ENCODE measurements at places on chromosomes 3 and 15.
A peak's percentile ranks its signal among the peaks of the same experiment; 100 is the strongest.

DNA sequence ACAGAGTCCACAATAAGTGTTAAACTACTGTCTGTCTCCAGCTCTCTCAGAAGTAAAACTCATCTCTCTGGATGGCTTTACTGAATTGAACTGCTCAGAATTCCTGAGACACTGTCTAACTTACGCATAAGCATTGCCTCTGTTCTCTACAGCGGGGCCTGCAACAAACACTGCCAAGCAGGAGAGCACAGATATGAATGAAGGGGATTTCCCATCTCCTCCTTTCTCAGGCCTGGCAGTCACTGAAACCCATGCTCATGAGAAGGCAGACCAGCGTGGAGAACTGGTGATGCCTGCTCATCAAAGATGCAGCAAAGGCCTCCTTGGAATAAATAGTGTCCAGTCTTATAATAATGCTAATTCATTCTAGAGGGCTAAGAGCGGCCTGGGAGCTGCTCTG is 10.3 kb downstream of the RASGRP1 start:
- DNase-seq = no peak

DNA sequence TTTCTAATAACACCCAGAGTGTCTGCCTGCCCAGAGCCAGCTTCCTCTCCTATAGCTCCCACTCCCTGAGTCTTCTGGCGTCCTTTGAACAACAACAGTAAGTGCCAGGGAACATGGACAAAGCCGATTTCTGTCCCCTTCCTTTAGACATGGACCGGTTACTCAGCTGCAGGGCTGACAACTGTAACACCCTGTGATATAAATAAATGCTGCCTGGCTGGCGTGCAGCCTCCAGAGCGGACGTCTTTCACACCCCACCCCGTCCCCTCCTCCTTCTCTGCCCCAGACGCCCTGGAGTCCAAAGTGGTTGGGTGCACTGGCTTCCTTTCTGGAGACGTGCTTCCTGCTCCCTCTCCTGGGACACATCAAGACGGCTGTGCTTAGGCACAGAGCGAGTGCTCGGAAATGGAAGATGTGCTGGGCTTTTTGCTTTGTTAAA is 281.9 kb upstream of the LRRFIP2 start:
- peak; percentile 11 for DNase-seq

- DNase-seq = no peak
Measured at GRCh38 chr3:33115024-33115768, 1.4 kb downstream of the CRTAP start.

DNA sequence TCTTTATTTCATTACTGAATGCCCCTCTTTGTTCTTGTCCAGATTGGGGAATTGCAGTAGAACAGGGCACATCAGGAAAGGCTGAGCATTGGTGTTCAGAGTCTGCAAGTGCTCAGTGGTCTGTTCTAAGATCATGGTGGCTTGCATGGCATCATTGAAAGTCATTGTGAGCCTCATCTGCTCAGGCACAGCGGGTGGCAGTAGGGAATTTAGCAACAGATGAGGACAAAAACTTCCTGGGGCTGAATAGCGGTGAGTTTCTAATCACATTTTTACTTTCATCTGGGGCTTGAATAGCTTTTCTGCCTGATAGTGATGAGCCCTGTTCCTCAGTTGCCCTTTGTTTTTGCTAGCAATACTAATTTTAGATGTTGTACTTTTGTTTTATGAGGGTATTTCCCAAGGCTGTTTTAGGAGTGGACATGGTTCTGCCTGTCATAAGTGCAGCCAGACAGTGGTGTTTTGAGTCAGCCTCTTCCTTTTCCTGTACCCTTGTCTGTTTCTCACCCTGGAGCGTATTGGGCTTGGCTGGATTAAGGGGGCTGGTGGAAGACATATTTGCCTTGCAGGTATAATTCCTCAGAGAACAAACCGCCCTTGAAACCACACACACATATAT is 127.2 kb upstream of the IL12A start:
- DNase-seq = no peak

DNA sequence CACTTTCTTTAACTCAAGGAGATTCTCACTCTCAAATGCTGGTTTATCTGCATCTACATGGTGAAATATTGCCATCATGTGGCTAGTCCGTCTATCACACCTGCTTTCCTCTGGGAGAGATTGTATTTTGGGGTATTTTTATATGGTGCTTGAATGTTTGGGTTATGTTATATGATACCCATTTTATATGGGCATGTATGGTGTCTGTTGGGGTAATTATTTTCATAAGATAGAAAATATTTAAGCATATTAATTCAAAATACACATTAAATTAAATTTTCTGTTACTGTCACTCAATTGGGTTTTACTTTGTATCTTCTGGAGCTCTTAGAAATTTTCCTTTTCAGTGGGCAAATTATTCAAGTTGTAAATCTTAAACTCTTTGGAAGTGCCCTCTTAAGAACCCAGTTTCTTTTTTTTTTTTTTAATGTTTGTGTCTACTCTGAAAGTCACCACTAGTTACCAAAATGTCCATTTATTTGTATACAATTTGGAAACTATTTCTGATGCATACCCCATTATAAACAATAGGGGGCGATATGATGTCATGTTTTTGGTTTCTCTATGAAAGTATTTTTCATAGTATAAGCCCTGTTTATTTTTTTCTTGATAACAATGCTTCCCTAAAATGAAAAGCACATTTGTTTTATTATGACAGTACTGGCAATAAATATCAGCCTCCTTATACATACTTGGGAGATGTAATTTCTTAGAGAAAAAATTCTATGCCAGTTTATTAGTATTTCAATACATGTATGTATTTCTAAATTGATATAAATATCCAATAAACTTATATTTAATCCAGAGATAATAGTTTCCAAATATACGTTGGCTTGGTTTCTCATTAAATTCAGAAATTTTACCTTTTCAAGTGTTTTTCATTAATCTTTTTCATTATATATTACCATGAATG is 36.1 kb upstream of the PLSCR5 start:
- peak; percentile 51 for DNase-seq

GRCh38 chr3:117719316-117719926 is 1009.8 kb downstream of the TUSC7 start:
- no peak for DNase-seq
